NCI-H82 (cell line): ENCODE measurements at places on chromosomes 6 and 20.
A peak's percentile ranks its signal among the peaks of the same experiment; 100 is the strongest.

GRCh38 chr20:16236589-16237241 is 336.5 kb downstream of the KIF16B start:
- DNase-seq: peak; percentile 94

DNA sequence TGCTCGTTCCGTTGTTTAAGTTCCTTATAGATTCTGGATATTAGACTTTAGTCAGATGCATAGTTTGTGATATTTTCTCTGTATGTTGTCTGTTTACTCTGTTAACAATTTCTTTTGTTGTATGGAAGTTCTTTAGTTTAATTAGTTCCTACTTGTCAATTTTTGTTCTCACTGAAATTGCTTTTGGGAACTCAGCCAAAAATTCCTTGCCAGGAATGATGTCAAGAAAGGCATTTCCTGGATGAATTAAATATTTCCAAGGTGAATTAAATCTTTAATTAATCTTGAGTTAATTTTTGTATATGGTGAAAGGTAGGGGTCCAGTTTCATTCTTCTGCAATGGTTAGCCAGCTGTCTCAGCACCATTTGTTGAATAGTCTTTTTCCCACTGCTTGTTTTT is 406.2 kb upstream of the NOX3 start:
- DNase-seq: no peak

DNA sequence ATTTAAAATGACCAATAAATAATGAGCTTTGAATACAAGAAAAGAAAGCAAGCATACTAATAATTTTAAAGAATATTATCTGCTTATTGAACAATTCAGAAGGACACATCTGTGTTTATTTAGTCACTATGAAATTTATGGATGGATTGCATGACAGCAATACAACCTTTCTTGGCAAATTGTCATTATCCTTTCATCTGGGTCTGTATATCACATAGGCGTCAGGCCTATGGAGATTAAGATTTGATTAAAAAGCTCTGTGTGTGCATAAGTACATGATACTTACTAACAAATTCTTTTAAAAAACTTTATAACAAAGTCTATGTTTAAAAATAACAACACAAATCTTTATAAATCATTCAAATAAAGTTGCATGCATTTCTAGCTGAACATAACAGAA is 1394.4 kb downstream of the KHDRBS2 start:
- no peak for DNase-seq

GRCh38 chr6:135088818-135089809 is 34.5 kb upstream of the HBS1L start:
- peak; percentile 84 for DNase-seq

DNA sequence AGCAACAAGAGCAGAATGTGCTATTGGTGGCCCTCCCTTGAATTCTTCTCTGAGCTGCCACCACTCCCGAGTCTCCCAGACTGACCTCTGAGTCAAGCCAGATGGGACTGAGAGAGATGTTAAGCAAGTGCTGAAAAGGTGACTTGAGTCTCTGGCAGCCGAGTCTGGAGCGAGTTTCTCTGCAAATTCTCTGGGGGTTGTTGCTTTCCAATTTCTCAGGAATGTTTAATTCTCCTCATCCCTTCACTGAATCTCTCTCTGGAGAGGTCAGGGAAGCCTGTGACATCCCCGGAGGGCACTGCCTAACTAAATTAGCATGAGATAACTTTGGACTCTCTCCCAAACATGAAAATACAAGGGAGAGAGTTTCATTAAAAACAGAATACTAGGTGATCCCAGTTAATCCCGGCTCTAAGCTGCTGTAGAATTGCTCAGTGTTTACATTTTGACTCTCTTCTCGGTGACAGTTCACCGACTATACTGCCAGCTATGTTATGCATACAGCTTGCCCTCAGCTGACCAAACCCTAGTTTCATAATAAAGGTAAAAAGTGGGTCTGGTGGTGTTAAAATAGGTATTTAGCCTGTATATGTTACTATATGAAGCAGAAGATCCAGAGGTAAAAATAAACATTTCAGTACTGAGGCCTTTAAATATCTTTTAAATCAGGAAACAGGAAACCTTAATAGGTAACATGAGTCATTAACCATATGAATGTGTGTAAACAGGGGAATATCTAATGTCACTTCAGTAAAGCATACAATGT is 157.9 kb downstream of the FOXC1 start:
- peak; percentile 75 for DNase-seq

GRCh38 chr6:91860541-91861335 is 1273.9 kb upstream of the MAP3K7 start:
- DNase-seq: peak; percentile 43

DNA sequence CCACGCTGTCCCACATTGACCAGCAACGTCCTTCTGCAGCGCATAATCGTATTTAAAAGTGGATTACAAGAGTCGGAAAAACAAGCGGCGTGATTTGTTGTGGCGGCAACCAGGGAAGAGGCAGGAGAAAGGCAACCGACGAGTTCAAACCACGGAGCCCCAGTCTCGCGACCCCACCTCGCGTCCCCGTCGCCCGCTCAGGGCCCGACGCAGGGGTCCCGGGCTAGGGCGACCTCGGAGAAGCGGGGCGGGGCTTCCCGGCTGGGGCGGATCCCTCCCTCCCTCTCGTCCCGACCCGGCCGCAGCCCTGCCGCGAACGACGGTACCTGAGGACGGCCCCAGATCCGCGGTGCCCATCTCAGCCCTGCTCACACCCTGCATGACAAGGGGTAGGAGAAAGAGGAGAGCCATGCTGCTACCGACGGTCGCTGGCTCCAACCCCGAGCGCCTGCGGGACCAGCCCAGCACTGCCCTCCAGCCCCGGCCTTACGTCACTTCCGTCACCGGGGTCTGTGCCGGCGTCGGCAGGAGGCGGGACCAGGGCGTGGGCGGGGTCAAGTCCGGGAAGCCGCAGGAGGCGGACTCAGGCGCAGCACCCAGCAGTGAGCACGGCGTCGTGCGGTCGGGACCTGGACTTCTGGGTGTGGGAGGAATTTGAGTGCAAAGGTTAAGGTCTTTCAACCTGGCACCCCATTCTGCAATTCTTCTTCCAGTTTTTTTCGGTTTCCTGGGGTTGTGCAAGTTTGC is at the start of gene IFNGR1:
IFNGR1 (minus strand) TSS at position 469 of the 747 bp plus-strand sequence; CDS start at position 411, 58 bp downstream.
- DNase-seq: peak; percentile 94

GRCh38 chr6:1014431-1014807 is 297.5 kb upstream of the FOXQ1 start:
- DNase-seq: no peak

GRCh38 chr6:24664046-24664987 is 2.4 kb downstream of the TDP2 start:
- peak; percentile 21 for DNase-seq

DNA sequence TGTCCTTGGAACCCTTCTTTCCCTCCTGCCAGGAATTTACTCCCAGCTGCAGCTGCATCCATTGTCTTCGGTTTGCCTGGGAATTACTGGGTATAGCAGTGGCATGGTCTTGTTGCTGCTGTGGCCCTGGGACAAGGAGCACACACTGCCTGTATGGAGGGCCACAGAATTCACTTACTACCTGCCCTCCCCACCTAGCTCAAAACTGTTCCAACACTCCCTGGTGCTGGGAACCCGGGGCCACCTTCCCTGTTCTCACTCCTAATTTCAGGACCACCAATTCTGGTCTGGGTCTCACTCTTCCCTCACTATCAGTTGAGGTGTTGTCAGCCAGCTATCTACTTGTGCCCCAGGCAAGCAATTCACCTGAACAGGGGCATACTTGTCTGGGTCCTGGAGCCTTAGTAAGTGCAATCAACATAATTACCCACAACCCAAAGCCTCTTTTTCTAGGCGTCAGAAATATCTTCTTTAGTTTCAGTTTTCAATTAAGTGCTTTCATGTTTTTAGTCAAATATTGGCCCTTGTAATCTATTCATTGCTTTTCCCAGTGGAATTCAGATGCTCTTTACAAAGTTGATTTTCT is 47.2 kb downstream of the METTL24 start:
- DNase-seq: no peak

DNA sequence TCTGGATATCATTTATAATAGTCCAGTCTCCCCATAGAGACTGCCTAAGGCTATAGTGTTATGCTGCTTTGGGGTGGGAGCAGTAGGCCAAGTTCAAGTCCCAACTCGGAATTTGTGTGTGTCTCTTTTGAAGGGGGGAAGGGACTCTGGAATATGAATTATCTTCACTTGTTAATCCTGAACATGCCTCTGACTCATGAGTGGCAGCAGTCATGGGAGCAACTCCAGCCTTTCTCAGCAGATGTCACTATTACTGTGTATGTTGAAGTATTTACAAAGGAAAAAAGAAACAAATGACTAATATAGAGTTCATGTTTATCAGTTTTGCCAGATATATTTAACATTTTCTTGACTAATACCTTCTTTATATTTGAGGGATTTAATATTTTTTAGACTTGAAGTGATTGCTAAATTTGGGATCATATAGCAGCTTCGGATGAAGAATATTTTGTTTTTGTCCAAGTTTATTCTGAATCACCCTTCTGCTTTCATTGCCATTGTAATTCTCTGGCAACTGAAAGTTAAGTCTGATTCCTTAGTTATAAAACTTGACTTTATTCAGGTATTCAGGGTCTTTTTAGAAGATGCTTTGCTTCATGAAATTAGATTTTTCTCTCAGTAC is 23.4 kb downstream of the FAM217A start:
- peak; percentile 64 for DNase-seq

- DNase-seq: peak; percentile 85
Observed at GRCh38 chr6:47780510-47781356, 1.1 kb upstream of the OPN5 start.

DNA sequence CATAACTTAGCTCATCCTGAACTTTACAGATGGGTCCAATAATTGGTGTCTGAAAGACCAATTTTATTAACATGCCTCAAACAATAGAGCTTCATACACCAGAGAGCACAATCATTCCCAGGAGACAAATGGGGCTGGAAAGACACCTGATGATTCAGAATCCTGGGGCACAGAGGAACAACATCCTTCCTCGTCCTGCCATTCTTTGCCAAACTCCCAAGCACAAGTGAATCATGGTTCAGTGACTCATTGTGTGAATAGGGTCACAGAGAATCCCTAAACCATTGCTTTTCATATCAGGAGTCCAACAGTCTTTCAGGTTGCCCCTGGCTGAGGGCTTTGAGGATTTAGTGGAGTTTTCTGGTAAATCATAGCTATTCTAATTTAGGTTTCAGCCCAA is 266.4 kb upstream of the BMP2 start:
- DNase-seq: no peak

DNA sequence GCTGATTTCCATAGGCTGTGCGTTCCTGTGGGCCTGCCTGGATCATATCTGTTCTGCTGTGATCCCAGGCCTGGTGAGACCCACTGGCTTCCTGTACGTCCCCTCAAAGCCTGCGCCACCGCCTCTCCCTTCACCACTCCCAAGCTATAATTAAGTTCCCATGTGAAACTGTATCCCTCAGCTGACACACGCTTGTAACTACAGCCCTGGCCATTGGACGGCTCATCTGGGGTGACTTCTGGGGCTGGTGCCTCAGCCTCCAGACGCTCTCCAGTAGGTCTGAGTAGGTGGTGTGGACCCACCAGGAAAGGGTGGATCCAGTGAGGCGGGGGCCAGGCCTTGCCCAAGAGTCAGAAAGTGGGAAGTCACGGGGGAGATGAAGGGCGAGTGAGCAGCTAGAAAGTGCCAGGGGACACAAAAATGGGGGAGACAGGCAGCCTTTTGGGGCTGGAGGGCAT is 21.0 kb downstream of the PPARD start:
- peak; percentile 46 for DNase-seq

- DNase-seq: no peak
Observed at GRCh38 chr6:25478973-25479372, 173.0 kb upstream of the SCGN start.

- no peak for DNase-seq
Observed at GRCh38 chr6:55888917-55889316, 13.5 kb upstream of the BMP5 start.

DNA sequence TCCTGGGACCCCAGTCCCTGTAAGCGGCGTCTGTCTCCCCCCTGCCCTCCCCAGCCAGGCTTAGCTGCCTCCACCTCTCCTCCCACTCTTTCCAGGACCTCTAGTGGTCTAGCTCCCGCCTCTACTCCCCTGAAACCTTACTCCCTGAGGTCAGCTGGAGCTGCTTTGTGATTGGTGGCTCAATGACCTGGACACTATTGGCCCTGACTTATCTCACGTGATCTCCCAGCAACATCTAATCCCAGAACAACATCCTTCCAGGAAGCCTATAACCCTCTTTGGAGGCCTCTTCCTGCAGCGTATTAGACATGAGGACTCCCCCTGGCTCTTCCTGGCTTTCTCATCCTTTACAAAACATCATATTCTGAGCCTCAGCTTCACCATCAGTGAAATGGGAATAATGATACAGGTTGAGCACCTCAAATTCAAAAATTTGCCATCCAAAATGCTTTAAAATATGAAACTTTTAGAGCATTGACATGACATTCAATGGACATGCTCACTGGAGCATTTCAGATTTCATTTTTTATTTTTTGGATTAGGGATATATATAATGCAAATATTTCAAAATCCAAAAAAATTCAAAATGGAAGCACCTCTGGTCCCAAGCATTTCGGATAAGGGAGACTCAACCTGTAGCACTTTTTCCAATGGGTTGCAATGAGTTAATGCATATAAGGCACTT is 16.3 kb upstream of the SRC start:
- peak; percentile 59 for DNase-seq

GRCh38 chr6:112307707-112308106 is 39.4 kb upstream of the RFPL4B start:
- DNase-seq: no peak

- peak; percentile 12 for DNase-seq
Observed at GRCh38 chr6:148271711-148272439, 70.8 kb upstream of the SASH1 start.
